ENCODE measurements at places on chromosomes 5 and 9.

- no peak for DNase-seq
Observed at GRCh38 chr5:124252191-124252638, 494.2 kb downstream of the ZNF608 start.

DNA sequence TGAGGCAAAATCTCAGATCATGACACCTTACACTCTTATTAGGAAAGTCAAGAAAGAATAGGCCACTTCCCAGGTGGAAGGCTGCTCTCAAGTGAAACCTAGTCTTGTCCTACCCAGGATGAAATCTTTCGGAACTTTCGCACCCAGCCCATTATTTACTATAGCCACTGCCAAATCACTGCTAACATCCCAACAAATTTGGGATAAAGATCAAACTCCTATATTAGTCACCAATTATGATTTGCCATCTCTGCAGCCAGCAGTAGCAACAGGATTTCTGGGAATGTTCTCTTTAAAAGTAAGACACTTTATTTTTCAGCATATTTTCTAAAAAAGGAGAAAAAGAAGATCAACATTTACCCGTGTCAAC, 224.6 kb downstream of the GAS1 start:
- no peak for DNase-seq

GRCh38 chr9:73079326-73079725, 72.3 kb upstream of the ANXA1 start:
- no peak for DNase-seq

- DNase-seq = no peak
Observed at GRCh38 chr5:158899211-158899610, 200.5 kb downstream of the EBF1 start.

All from activated CD4-positive, CD25-positive, alpha-beta regulatory T cell treated with anti-CD3 and anti-CD28 coated beads, Interleukin-2, amount 50 U/mL, for 16 hours (primary cell).